ENCODE measurements at places on chromosomes 1 and 21. TPM values are rescaled to one million over a fixed set of nuclear protein-coding genes. Genes with fewer than 3 reads are reported as not detected.

GRCh38 chr21:45405819-45406762, 1.1 kb downstream of the COL18A1 start:
- DNase-seq = no peak

DNA sequence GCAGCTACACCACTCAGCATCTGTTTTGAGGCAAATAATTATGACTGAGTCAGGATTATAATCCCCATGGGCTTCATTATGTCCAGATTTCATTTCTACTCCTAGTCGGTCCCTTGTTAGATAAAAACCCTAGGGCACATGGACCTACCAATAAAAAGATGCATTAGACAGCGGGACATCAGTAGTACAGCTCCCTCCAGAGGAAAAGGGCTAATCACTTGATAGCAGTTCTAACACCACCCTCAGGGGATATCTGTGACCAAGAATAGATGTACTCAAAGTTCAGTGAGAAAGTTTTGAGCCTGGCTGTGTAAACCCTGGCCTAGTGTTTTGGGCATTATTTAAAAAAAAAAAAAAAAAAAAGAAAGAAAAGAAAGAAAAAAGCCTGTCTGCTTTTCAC, 10.0 kb downstream of the GJA8 start:
- no peak for DNase-seq

GRCh38 chr1:32639489-32640075, 10.8 kb downstream of the ZBTB8OS start:
- no peak for DNase-seq

GRCh38 chr1:89310976-89311375, 38.3 kb upstream of the GBP5 start:
- DNase-seq = no peak

DNA sequence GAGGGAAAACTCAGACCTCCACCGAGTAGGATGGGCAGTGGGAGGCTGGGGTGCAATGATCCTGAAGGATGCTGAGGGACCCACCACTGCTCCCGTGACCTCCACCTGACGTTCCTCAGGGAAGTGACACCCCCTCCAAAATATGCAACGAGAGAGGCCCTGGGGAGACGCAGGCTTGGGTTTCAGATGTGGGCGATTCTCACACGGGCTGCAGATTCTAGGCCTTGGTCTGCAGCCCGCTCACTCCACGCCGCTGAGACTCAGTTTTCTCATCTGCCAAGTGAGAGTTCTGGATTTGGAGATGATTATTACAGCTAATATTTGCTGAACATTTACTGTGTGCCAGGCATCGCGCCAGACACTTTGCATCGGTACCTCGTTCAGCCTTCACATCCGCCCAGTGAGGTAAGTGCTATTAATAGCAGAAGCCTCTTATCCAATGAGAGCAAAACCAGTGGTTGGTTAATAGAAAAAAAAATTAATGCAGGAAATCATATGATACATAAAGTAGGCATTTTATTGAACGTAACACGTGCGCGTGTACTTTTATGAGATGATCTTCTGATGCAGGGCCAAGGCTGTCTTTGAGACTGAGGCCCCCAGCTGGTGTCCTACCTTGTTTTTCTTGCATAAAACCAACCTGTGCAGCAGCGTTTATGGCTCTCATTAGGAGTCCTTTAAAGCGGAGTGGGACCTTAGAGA, 102.0 kb upstream of the RUNX3 start:
- DNase-seq = peak; percentile 70

- peak; percentile 25 for DNase-seq
These were observed 30.3 kb upstream of the CBR3 start for GRCh38 chr21:36104317-36105300.

DNA sequence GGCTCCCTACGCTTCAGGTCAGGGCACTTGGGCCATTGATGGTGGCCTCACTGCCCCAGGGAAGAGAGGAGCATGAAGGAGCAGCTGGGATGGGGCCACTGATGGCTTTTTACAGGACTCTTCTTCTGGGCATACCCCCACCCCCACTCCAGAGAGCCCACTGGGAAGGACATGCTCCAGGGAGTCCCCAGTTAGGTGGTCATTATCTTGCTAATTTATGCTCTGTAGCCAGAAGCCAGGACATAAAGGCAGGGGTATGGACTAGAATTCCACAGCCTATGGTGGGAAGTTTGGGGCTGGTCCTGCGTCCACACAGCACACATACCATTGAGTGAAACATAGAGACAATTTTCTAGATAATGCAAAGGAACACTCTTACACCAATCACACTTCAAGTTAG, 8.8 kb upstream of the GRIK3 start:
- no peak for DNase-seq

- DNase-seq = peak; percentile 97
These were observed 780 bp upstream of the RBM15 start for GRCh38 chr1:110338309-110338885.

GRCh38 chr1:46535063-46535462, 16.4 kb downstream of the KNCN start:
- DNase-seq = peak; percentile 52

DNA sequence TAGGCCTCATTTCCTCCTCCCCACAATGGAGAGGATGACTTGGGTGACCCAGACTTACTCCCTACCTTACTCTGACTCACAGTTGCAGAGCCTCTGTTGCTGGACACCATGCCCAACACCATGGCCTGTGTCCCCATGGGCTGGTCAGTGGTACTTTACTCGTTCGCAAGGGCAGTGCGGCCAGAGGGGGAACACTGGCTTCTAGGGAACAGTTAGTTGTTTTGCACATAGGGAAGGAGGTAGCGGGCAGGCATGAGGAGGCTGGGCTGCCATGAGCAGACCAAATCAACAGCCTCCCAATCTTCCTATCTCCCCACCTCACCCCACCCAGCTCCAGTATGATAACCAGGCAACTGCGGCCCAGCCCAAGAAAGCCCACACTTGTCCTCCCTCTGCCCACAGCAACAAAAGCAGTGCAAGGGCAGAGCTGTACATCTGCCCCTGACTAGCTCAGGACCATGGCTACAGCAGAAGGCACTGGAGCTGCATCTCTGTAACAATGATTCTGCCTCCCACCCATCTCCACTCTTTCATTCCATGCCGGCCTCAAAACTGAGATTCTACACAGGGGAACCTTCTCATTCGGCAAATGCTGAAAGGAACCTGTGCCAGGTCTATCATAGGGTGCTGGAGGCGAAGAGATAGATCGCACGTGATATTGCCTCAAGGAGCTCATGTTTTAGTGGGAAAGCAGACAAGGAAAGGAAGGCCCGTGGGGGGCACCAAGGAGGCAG, 18.6 kb downstream of the TAL1 start:
- no peak for DNase-seq

- no peak for DNase-seq
These were observed 111.9 kb upstream of the SLC44A3 start for GRCh38 chr1:94708299-94708685.

DNA sequence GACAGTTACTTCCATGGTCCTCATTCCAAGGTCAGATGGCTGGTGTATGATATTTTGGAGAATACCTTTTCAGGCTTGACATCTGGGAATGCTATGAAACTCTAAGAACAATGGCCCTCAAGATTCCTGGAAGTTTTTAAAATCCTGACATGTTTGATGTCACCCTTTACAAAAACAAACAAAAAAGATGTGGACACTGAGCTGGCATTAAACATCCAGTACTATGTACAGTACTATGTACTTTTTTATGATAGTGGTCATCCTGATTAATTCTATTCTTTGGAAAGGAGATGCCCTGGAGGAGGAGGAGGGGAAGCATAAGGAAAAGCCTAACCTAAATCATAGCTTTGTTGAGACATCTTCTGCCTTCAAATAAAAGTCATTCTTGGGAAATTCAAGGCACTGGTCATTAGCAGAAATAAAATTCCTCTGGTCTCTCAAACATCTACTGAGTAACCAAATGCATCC, 235.4 kb downstream of the HMCN1 start:
- no peak for DNase-seq

- DNase-seq = no peak
These were observed 216.7 kb upstream of the HOOK1 start for GRCh38 chr1:59598120-59598440.

Gene NR1I3
- not detected for total RNA-seq

Gene ATXN7L2
- 7.0 TPM for total RNA-seq

Gene GPR153
- 4.4 TPM for total RNA-seq

Gene ADAMTS4
- total RNA-seq = 1.2 TPM

Gene HPDL
- 5.5 TPM for total RNA-seq

Gene GCSAML
- total RNA-seq = not detected
